Fibroblast of skin of right quadriceps (primary cell): ENCODE measurements at places on chromosomes 4 and X.

DNA sequence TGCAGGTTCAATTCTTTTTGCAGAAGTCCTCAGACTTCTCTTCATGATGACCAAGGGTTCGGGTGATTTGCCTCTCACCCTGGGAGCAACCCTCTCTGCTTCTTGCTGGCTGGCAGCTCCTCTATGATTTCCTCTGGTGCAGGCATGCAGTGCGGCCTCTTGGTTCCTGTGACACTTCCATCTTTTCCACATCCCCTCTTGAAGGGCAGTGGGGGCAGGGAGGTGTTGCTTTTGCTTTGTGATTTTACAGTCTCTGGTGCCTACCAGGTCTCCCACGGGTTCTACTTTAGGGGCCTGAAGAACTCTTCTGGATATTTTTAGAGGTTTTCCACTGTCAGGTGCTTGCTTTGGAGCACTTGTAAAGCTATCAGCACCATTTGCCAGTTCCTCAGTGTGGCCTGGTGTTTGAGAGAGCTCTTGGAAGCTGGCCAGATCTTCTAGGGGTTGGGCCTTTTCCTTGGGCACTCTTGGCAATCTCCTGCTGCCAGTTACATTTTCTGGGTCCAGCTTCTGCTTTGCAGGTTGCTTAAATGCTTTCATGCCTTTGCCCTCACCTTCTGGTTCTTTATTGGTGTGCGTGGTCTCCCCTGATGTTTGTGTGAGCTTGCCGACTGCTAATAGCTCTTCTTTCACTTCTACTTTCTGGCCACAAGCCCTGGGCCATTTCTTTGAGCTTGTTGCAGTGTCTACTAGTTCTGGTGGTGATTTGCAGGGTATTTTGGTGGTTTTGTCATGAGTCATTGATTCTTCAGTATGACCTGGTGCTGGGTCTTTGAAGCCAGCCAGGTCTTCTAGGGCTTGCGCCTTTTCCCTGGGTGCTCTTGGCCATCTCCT is 11.5 kb upstream of the CHST7 start:
- DNase-seq: no peak

GRCh38 chr4:99968330-99968729 is 18.3 kb upstream of the H2AZ1 start:
- DNase-seq: peak; percentile 86

GRCh38 chr4:53644607-53645006 is 53.3 kb upstream of the LNX1 start:
- DNase-seq: no peak

DNA sequence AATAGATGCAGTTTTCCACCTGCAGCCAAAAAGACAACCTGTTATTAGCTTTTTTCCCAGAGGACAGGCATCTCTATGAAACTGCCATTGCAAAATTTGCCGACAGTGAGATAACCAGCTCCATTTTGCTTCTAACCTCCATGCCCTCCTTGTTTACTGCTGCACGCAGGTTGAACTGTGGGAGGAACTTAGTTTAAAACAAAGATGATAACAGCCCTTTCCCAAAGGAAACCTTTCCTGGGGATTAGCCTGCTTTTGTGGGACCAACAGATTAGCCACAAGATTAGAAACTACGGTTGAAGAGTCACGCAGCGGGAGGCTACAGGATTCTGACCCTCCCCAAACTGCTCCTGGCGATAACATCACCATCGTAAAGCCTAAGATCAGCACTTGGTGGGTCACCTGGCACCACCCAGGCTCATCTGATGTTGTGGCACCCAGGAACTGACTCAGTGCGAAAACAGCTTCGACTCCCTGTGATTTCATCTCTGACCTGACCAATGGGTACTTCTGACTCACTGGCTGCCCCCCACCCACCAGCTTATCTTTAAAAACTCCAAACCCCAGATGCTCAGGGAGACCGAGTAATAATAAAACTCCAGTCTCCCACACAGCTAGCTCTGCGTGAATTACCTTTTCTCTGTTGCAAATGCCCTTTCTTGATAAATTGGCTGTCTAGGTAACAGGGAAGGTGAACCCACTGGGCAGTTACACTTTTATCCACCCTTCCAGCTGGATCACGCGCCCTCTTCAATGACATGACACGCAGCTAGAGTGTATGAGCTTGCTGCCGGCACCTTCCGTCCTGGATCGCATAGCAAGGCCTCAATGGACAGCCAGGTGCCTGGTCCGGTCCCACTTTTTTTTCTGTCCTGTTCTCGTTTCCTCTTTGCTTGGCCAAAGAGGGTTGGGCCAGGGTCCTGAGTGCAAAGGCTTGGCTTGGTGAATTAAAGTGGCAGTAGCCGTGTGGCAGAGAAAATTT is 27.2 kb downstream of the NOP14 start:
- no peak for DNase-seq

GRCh38 chr4:6595897-6596537 is 21.0 kb downstream of the MAN2B2 start:
- no peak for DNase-seq

DNA sequence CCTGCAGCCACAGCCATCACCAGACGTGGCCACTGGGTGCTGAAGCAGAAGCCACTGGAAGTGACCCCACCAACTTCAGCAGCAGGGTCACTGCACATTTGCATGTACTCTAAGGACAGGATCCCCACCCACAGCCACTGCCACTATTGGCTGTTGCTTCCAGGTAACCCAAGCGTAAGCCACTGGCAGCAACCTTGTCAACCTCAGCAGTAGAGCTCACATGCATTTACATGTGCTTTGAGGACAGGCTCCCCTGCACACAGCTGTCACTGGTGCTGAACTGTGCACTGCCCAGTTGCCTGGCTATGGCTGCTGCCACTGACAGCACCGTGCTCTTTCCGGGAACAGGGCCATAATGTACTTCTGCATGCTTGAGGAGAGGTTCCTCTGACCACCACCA is 332.4 kb upstream of the DMD start:
- DNase-seq: no peak

- no peak for DNase-seq
Measured at GRCh38 chr4:140242357-140243277, 88.6 kb upstream of the MAML3 start.
